ENCODE measurements at places on chromosomes 11 and 22.

DNA sequence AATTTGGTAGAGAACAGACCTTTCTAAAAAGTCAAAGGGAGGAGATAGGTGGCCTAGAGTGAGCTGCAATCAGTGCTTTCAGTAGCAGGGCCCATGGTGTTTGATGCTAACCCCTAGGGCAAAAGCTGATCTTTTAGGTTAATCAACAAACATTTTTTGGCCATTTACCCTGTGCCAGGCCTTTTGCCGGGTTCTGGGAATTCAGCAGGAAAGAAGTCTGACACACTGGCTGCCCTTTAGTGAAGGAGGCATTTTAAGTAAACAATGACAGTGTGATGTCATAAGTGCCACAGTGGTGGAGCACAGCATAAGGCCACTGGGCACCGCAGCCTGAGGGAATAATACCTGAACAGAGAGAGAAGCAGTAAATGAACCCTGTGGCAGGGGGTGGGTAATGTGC is 29.0 kb downstream of the C22orf31 start:
- peak; percentile 37 for DNase-seq

DNA sequence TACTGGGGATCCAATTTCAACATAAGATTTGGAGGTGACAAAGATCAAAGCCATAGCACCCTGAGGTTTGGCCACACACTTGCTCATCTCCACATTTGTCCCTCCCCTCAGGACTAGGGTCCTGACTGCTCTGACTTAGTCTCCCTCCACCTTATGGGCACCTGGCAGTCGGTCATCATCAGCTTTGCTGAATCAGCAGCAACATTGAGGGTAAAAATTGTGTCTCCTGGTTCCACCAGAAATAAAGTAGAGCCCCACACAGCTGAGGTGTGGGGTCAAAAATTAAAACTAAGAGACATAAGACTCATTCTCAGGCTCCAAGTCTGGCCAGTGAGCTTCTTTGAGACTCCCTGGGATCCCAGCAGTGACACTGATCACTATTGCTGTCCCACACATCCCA is 56.2 kb downstream of the GGTLC2 start:
- DNase-seq: no peak

DNA sequence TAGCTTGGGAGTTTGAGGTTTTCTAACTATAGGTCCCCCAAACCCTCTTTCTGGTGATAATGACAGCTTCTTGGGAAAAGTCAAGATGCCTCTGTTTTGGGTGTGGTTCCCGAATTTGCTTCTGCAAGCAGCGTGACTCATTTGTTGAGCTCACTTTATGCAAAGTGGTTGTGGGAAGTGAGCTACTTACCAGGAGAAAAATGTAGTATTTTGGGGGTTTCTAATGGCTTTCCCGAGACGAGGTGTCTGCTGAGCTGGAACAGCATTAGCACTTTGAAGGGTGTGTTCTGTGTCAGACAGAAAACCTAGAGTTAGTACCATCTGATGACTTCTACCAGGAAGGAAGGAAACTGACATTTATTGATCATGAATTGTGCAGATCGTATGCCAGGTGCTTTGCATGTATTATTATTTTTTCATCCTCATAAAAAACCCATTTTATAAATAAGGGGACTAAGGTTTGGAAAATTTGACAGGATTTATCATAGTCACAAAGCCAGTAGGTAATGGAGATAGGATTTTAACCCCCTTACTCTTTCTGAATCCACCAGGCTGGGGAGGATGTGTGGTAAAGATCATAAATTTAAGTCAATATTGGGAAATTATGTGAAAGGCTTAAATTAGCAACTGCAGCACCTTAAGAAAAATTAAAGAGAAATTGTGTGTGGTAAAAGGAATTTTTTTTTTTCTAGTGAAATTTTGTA is 108.8 kb upstream of the CD44 start:
- DNase-seq: peak; percentile 80

DNA sequence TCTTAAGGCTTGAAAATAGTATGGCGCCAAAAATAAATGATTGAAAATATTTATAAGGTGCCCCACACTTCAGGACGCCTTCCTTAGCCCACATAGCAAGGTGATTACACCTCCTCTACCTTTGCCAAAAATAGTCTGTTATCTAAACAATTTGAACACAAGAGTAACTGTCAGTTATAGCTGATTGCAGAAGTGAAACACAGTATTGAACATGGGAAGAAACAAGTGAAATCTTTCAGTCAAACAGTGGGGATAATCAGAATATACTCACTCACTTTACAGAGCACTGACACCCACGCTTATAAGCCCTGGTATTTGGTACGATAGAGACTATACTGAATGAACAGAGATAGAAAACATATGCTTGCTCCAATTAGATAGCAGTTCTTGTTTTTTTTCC is 203.1 kb downstream of the RAB38 start:
- DNase-seq: no peak

DNA sequence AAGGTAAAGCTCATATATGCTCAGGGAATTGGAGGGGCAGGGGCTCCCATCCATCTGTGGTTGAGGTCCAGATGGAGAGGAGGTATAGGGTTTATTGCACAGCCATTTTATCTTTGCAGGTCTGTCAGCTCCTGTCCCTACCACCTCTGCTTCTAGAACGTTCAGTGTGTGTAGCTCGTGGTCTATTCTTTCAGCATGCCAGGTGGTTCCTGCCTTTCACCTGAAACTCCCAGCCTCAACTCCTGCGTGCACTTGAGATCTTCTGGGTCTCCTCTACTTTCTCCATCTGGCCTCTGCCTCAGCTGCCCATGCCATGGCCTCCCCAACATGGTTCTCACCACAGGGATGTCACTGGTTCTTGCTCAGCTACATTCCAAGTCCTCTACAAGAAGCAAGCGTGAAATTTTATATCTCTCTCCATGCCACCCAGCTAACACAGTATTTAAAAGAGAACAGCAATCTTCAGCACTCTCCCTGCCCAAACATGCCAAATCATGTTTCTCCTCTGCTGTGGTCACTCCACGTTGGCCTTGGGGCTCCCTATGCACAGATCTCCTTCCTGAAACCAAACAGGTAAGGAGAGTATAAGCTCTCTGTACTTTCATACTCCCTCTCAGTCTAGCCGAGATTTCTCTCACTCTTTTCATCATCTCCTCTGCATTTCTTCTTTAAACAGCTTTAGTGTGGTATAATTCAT is 157.8 kb upstream of the TRPC6 start:
- DNase-seq: no peak

DNA sequence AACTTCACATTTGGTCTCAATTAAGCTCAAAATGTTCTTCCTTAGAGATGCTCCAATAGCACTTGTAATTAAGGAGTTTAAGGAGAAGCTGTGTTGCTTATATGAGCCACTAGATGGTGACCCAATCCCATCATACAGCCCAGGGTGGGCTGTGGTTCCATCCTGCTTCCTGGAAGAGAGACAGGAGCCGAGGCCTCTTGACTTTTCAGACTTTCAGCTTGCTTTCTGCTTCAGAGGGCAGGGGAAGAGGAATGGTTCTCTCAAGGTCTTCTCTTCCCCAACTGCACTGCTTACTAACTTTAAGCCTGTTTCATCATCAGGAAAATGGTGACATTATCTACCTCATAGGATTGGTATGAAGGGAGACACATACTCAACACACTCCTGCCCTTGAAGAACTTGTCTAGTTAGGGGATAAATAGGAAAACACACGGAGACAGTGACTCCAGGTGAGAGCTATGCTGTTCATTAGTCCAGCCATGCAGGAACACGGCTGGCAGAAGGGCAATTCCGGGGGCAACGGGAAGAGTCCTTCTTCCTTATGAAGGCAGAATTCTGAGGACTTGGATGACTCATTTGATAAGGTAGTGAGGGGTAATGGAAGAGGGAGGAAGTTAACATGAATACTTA is 20.1 kb downstream of the TMEM218 start:
- peak; percentile 69 for DNase-seq

DNA sequence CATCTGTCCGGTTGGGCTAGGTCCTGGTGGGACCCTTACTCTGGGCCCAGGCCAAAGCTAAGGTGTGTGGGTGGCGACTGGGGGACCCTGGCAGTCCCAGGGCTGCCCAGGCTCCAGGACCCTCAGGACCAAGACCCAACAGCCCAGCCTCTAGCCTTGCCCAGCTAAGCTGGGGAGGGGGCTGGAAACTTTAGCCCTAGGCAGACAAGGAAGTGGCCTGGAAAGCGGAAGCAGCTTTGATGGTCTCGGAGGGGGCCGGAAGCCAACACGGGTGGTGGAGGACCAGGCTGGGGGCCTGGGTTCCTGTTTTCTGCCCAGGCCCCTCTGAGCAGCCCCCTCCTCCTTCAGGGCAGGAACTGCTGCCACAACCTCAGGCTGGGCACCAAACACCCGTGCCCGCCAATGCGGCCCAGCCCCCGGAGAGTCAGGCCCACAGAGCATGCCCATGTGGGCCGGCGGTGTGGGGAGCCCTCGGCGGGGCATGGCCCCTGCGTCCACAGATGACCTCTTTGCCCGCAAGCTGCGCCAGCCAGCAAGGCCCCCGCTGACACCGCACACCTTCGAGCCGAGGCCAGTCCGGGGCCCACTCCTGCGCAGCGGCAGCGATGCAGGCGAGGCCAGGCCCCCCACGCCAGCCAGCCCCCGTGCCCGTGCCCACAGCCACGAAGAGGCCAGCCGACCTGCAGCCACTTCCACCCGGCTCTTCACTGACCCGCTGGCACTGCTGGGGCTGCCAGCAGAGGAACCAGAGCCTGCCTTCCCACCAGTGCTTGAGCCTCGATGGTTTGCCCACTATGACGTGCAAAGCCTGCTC is 2.8 kb downstream of the SIPA1 start:
- DNase-seq: no peak

- no peak for DNase-seq
Observed at GRCh38 chr22:25077964-25078363, 121.7 kb upstream of the CRYBB3 start.

DNA sequence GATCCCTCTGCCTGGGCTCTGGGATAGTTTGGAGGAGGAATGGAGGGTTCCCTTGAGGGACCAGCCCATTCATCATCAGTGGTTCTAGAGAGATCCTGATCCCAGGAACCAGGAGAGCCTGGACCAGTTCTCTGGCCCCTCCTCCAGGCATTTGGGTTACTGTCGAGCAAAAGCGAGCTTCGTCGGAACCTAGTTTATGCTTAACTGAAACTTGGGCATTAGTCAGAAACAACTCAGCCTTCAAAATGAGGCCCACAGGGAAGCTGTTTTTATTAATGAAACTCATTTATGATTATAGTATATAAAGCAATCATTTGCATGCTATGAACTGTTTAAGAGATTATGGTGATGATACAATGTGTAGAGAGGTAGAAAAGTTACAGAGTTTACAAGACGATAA is 61.4 kb downstream of the LIF start:
- DNase-seq: no peak

- peak; percentile 25 for DNase-seq
Observed at GRCh38 chr11:111512296-111513239, at the start of gene BTG4. Gene BTG4, minus strand, starts transcription at chr11:111512386. Its CDS starts 13,610 bp downstream, at chr11:111498776.

GRCh38 chr11:23919455-23919854 is 577.4 kb upstream of the LUZP2 start:
- DNase-seq: no peak

- peak; percentile 44 for DNase-seq
Observed at GRCh38 chr11:18727479-18728236, 1.7 kb upstream of the IGSF22 start.

DNA sequence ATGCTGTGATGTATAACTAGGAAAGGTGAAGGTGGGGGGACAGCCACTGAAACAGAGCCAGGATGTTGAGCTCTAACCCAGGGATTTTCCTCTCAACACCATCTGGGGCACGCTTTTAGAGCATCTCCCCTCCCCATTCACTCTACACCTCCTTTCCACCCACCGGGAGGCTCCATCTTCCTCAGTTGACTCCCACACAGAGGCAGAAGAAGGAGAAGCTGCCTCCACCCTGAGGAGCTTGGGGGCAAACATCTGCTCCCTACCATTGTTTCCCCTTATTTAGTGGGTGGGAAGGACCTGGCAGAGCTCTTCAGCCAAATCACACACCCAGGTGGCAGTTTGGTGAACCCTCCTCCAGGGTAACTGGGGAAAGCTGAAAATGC is 50.0 kb upstream of the ADA2 start:
- no peak for DNase-seq

DNA sequence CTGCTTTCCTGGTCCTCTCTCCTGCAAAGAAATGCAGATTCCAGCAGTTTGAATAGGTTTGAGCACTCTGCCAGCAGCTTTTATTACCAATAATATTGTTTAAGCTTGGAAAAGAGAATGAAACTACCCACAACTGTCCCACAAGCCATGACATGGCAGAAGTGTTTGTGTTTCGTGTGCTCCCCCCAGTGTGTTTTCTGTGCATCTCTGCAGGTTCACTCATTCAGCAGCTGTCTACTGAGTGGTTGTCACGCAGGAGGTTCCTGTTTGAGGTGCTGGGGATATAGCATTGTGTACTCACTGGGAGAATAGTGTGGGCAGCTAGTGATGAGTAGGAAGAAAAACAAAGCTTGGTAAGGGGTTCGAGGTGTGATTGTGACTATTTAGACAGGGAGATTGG is 55.3 kb upstream of the SUSD2 start:
- no peak for DNase-seq

DNA sequence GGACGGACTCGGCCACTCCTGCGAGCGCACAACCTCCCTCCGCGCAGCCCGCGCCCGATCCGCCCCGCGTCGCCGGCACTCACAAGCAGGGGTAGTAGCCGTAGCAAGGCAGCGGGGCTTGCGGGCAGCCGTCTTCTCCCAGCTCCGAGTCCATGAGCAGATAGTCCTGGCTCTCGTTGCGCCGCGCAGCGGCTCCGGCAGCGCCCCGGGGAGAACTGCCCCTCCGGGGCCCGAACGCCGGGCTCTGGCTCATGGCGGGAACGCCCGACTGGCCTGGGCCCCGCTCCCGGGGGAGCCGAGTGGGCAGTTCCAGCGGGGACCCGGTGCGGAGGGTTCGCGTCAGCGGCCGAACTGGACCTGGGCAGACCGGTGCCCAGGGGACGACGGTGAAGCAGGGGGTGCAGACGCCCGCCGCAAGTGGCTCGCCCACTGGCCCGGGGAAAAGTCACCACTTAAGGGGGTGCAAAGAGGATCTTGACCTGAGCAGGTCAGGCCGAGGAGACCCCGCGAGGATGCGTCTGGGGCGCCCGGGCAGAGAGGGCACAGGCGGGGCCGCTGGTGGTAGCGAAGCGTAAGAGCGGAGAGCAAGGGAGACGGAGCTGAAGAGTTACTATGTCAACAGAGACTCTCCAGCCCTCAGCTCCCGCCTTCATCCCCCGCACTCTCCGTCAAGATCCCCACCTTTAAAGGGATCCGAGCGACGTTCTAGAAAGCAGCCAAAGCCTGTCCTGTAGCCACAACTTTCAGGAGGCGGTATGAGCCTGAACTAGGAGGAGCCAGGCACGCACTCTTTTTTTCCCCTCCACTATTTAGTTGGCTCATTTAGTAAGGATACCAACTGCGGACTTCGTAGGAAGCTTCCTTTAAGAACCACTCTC is at the start of gene TRPC6:
TSS of gene TRPC6 (minus strand) at position 757 of the 878 bp plus-strand sequence. CDS start at position 253, 504 bp downstream.
- peak; percentile 70 for DNase-seq

DNA sequence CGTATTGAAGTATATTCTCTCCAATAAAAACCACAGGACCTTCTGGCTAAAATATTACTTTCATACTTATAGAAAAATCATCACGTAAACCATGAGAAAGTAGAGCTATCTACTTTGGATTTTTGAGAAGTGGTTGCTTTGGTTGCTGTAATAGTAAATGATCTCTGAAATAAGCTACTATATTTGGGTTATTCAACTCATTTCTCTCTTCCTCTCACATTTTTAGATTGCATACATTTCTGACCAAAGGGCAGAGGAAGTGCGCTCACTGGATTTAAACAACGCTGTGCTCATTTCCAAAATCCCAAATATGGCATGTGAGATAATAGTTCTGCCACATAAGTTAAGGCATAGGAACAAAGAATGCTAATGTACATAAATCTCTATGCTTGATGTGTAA is 357.0 kb downstream of the LRRC4C start:
- DNase-seq: no peak
